ENCODE measurements at places on chromosomes 11 and 22.

DNA sequence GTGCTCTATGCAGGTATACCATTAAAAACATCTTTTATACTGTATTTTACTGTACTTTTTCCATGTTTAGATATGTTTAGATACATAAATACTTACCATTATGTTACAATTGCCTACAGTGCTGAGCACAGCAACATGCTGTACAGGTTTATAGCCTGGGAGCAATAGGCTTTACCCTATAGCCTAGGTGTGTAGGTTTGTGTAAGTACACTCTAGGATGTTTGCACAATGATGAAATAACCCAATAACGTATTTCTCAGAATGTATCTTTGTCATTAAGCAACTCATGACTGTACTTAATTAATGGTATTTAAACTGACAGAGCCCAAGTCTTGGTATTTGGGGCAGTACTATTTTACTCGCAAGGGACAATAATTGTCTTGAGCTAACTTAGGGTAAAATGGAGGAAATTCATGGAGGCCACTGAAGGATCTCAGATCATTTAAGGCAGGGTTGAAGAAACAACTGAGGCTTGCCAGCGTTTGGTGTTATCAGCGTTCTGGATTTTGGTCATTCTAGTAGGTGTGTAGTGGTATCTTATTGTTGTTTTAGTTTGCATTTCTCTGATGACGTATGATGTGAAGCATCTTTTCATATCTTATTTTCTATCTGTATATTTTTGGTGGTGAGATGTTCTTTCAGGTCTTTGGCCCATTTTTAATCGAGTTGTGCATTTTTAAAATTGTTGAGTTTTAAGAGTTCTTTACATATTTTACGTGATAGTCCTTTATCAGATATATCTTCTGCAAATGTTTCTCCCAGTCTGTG is 42.4 kb downstream of the ADAMTS15 start:
- DNase-seq = no peak

- DNase-seq = no peak
Observed at GRCh38 chr11:124670732-124671131, 2.8 kb downstream of the SIAE start.

DNA sequence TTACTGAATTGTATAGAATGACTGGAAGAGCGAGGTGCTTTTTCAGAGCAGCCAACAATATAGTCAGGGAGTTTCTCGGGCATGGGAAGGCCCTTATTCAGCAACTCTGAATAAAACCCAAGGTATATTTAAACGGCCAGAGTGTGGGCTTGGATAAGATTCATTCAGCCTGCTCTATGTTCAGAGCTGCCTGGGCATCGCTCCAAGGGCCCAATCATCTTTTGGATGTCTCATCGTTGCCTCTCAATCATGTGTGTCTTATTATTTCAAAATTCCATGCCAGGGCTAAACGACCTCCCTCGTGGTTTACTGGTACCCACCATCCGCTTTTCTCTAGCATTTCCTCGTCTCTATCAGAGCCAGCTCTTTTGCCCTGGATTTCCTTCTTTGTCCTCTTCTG is 19.5 kb upstream of the NTM start:
- no peak for DNase-seq

GRCh38 chr11:131422496-131422895 is 52.1 kb downstream of the NTM start:
- DNase-seq = no peak

Data from stimulated activated CD8-positive, alpha-beta memory T cell treated with anti-CD3 and anti-CD28 coated beads, Interleukin-4, amount 100 ng/mL, for 1 hour (primary cell).